Mesothelial cell of epicardium (in vitro differentiated cells): ENCODE measurements at places on chromosomes 5 and 9.

DNA sequence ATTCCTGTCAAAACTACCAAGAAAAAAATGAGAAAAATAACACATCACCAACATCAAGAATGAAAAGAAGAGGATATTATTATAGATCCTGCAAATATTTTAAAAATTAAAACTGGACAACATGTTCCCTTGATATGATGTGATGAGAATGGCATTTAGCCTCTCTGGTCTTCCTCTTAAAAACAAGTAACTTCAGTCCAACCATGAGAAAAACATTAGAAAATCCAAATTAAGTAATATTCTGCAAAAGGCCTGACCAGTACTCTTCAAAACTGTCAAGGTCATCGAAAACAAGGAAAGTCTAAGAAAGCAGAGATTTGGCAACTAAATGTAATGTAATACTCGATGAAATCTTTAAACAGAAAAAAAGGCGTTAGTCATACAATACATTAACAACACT, 167.1 kb upstream of the SNX2 start:
- no peak for DNase-seq

DNA sequence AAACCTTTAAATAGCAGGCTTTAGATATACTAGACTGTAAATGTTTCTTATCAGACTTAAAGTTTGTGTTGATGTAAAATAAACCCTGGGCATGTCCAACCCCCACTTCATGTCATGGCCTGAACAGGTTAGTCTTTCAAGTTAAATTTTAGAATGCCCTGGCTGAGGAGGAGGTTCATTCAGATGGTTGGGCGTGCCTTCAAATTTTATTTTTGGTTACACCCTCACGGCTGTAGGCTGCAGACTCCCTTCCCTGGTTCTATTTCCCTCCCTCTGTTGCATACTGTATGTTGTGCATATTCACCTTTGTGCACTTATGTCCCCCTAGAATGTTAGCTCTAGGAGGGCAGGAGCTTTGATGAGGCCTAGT, 5.3 kb upstream of the BICD2 start:
- DNase-seq = no peak

DNA sequence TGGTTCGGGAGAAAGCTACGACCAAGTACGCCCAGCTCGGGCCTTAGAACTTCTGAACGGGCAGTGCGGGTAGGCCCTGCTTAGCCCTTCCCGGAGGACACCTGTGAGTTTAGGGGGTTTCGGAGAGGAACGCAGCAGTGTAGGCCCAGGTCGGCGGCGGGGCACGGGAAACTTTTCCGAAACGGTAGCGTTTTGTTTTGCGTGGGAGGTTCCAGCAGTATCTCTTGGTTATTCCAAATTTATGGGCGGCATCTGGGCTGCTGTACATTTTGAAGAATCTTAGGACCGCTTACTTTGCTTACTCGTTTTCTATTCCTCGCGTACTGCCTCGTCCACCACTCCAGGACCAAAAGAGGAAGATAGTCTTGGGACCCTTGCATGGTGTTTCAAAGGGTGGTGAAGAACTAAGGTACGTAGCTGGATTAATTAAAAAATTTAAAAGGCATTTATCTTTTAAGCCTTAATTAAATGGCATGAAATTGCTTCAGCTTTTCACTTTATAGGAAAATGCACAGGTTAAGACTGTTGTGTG, 492 bp downstream of the TENT2 start:
- DNase-seq = no peak

GRCh38 chr9:129208207-129209032, 30.4 kb upstream of the IER5L start:
- no peak for DNase-seq

DNA sequence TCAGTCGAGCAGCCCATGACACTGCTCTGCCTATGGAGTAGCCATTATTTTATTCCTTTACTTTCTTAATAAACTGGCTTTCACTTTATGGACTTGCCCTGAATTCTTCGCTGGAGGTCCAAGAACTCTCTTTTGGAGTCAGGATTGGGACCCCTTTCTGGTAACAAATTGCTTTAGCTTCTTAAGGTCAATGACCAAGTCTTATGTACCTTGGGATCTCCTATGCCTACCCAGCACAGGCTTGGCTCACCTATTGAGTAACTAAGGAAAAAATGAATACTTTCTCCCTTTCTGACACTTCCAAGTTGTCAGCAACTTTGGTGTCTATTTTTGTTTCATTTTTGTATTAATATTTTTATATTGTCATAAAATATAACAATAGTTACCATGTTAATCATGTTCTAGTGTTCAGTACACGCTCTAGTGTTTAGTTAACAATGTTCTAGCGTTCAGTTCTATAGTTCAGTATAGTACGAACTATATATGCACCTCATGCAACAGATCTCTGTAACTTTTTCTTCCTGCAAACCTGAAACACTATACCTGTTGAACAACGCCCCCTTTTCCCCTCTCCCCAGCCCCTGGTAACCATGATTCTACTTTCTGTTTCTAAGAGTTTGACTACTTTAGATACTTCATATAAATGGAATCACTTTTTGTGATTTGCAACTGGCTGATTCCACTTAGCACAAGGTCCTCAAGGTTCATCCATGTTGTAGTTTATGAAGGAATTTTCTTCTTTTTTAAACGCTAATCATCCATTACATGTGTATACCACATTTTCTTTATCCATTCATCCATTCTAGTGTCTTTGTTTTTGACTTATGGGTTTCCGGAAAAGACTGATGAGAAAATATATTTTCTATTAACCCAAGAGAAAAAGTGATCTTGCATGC, 1.8 kb upstream of the RHOBTB3 start:
- DNase-seq = no peak

GRCh38 chr9:110807956-110808598, 139.5 kb downstream of the MUSK start:
- DNase-seq = no peak

DNA sequence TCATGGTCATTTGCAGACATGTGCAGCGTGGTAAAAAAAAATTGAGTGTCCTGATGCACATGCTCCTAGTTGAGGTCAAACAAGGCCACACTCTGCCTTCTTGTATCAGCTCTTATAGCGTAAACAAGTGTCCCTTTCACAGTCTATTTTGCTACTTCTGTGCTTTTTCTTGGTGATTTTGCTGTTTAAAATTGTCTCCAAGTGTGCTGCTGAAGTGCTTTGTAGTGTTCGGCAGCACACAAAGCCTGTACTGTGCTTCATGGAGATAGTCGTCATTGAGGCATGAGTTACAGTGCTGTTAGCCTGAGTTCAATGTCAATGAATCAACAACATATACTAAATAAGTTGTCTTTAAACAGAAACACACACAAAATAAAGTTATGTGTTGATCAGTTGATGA, 690.4 kb upstream of the MEF2C start:
- DNase-seq = no peak

GRCh38 chr9:16445141-16445920, 425.1 kb downstream of the BNC2 start:
- no peak for DNase-seq

GRCh38 chr9:123341816-123342215, 14.2 kb upstream of the CRB2 start:
- DNase-seq = no peak

DNA sequence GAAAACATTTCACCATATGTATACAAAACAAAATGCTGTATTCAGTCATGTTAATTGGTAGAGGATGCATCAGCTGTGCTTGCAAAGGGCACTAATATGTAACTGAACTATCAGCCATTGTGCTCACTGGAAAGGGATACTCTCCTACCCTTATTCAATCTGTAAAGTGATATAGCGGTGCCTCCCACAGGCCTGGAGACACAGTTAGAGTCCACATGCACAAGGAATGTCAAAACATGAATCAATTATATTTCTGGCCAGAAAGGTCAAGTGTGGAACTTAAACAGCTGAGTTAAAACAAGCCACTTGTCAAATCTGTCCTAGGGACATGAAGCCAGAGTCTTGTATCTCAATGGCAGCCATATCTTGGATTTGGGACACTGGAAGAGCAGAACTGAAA, 71.2 kb upstream of the IZUMO3 start:
- no peak for DNase-seq

GRCh38 chr9:2255128-2255527, 240.0 kb downstream of the SMARCA2 start:
- no peak for DNase-seq

GRCh38 chr5:73902327-73903051, 276.5 kb downstream of the ARHGEF28 start:
- DNase-seq = no peak

- no peak for DNase-seq
Measured at GRCh38 chr5:22855824-22856223, 2.7 kb upstream of the CDH12 start.

- no peak for DNase-seq
Measured at GRCh38 chr9:86902991-86903733, 44.1 kb downstream of the GAS1 start.

GRCh38 chr9:114925672-114926071, 4.7 kb downstream of the TNFSF8 start:
- DNase-seq = no peak

DNA sequence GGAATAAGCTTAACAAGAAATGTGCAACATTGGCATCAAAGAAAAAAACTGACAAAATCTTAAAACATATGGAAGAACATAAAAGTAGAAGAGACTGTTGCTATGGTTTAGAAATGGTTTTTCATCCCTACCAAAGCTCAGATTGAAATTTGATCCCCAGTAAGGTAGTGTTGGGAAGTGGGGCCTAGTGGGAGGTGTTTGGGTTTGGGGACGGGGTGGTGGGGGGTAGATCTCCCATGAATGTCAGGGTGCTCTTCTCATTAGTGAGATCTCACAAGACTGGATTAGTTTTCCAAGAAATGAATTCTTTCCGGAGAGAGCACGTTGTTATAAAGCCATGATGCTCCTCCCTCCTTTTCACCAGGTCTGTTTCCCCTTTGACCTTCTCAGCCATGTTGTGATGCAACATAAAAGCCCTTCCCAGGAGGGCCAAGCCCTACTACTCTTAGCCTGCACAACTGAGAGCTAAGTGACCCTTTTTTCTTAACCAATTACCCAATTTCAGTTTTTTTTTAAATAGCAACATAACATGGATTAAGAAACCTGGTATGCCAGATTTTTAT, 10.6 kb downstream of the TMEM167A start:
- DNase-seq = no peak

DNA sequence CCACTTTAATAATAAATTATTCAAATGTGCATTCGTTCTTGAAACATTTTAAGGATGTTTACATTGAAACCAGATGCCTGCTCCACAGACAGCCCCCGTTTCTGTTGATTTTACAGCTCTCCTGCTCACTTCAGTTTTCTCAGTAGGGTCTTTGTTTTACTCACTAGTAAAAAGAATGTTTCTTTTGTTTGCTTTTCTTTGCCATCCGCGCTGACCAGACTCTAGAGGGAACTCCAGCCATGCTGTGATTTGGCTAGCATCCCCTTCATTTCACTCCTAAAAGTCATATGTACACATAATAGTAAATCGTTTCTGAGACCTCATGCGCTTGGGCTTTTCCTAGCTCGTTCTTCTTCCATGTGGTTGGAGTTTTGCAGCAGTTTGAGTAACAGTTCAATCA, 28.7 kb upstream of the PALM2AKAP2 start:
- DNase-seq = no peak

GRCh38 chr9:94082956-94083355, 1.3 kb upstream of the PTPDC1 start:
- DNase-seq = no peak

GRCh38 chr9:108832179-108832500, 23.6 kb downstream of the ACTL7B start:
- no peak for DNase-seq

DNA sequence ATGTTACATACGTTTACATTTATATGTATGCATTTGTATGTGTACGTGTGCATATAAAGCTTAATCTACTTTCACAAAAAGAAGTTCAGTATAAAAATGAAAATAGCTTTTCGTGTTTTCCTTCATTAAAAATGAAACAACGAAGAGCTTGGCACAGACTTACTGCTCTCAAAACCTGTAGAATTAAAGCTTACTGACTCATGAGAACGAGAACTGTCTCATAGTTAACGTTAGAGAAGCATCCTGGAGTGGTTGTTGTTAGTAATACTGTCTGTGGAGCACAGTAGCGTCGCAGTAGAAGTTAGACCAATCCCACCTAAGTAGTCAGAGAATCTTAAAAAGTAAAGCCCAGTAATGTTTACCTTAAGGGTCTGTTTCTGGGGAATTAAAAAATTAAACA, 1.3 kb downstream of the MAT2B start:
- DNase-seq = no peak

DNA sequence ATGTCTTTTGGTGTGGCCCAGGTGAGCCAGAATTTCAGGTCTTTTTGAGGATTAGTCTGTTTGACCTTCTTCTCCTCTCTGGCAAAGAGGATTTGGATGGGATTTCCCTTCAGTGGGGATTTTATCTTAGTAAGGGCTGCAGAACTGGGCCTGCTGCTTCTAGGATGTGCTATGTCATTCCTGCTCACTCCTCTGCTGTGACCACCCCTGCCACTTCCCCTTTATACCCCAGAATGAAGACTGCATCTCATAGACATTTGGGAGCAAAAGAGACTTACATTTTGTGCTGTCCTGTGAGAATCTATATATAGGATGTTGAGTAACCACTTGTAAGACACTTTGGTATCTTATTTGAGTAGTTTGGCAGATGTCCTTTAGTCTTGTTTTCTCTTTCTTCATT, 76.2 kb downstream of the ARHGAP26 start:
- DNase-seq = no peak

DNA sequence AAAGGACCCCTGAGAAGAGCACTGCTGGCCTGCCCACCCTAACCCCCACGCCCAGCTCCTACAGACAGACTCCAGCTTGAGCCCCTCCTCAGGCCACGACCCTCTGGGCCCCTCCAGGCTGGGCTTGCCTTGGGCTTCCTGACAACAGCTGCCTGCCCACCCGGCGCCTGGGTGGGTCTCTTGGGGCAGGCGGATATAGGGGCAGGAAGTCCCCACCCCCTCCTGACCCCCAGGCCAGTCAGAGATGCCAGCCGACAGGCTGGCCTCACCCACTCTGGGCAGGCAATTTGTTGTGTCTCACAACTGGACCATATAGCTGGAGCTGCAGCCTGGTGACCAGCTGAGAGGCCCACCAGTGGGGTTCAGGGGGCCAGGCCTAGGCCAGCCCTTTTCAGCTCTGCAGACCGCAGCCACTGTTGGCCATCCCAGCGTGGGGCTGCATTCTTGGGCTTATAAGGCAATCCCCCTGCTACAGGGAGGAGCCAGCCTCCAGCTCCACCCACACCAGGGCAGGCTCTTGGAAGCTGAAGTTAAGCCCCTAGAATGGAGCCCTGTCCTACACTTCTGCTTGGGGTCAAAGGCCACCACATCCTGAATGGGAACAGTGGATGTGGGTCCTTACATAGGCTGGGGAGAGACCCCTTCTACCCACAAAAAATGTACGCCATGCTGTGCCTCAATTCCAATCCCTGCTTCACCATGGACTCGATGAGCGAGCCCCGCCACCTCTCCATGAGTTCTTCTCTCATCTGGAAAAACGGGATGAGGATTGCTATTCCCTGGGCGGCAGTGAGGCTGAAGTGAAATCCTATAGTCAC, 2.0 kb downstream of the PDLIM7 start:
- no peak for DNase-seq

- no peak for DNase-seq
Measured at GRCh38 chr5:134662971-134663370, 14.4 kb downstream of the SEC24A start.

GRCh38 chr9:87944682-87945081, 26.9 kb downstream of the SPATA31C1 start:
- no peak for DNase-seq
